ENCODE measurements at places on chromosomes 3 and 15.

DNA sequence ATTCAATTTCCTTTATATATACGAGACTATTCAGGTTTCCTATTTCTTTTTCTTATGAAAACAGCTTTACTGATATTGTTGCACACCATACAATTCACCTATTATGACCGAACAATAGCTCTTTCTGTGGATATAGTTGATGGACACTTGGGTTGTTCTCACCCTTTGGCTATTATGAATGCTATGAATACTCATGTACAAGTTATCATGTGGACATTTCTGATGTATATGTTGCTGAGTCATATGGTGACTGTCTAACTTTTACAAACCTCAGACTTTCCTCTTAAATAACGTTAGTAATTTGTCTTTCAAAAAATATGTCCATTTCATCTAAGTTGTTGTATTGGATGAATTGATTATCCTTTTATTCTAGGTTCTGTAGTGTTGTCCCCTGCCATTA lies 15.7 kb upstream of the USF3 start:
- DNase-seq, result no peak

GRCh38 chr3:58305882-58306711 lies at the start of the genes HTD2 and RPP14:
Gene HTD2 (plus strand): TSS chr3:58306520. CDS start chr3:58317614, 11,094 bp downstream.
Gene RPP14 (plus strand): TSS chr3:58306245. CDS start chr3:58310330, 4,085 bp downstream.
- peak; percentile 98 for DNase-seq

DNA sequence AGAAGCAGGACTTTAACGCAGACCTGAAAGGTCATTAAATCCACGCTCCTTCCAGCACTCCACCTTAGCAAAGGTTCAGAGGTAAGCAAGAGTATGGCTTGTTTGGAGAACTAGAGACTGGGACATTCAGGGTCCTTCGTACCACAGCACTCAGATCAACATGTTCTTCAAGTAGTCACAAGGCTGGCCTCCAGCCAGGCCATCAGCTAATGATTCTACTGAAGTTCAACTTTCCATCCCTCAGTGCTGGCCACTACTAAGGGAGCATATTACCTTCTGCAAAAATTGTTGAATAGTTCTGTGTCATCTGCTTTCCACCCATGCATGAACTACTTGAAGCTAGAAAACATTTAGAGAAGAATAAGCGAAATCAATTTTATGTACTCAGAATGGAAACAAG lies 17.6 kb downstream of the CD200R1L start:
- no peak for DNase-seq

DNA sequence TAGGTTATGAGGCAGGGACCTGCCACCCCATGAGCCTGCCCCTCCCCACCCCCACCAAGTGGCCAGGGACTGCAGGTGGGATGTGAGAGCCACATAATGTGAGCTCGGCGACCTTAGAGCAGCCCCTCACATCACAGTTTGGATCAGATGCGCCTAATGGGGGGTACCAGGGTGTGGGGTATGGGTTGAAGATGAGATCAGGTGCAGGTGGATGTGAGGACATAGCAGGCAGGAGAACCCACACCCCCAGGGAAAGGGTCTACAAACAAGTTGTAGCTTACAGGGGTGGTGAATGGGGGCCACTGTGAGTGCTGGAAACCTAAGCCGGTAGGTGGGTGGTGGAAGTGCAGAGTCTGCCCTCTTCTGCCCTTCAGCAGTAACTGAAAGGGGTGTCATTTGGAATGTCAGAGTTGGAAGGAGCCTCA lies 94.0 kb downstream of the CORO2B start:
- no peak for DNase-seq

DNA sequence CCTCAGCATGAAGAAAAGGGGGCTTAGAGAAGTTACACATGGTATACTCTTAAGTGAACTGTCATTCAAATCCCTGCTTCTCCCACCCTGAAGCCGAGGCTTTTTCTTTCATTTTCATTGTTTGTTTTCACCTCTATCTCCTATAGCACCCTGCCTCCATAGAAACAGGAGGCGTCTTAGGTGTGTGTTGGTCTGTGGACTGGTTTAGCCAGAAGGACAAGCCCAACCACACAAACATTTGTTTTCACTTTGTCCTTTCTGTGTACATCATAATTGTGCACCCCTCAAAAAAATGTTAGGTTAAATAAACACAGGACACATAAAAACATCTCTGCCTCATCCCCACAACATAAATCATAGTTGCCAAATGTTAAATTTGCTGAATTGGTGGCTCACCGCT lies 73.3 kb upstream of the UBE2E2 start:
- no peak for DNase-seq

GRCh38 chr3:8663177-8664061 lies 18.8 kb upstream of the SSUH2 start:
- no peak for DNase-seq

- no peak for DNase-seq
These were observed at the start of gene CAMKV for GRCh38 chr3:49869525-49870126. Gene CAMKV (minus strand): TSS chr3:49869906. CDS start chr3:49862388, 7,518 bp downstream.

GRCh38 chr15:52103217-52104207 lies 9.1 kb downstream of the BCL2L10 start:
- DNase-seq, result no peak

DNA sequence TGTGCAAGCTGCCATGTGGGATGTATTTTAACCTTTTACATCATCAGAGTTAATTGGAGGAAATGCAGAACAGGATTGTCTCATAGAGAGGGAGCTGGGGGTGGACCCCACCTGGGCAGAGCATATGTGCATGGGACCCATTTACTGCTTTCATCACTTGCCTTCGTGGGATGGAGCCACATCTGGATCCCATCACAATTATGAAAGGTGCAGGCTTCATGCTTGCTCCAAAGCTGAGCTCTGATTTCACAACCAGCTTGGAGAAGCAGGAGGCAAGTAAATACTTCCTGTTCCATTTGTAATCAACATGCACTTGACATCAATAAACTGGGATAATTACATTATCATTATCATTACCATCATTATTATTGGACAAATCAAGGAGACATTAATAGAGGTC lies 161.9 kb downstream of the ALDH1A2 start:
- DNase-seq, result no peak

GRCh38 chr3:141434255-141434654 lies 52.6 kb upstream of the RASA2 start:
- DNase-seq, result no peak

- no peak for DNase-seq
These were observed 117.4 kb upstream of the ADAMTS9 start for GRCh38 chr3:64805248-64805647.

- no peak for DNase-seq
These were observed 7.4 kb upstream of the SLC6A1 start for GRCh38 chr3:10985181-10985580.

GRCh38 chr3:185961675-185962232 lies 23.9 kb upstream of the TRA2B start:
- DNase-seq, result no peak

DNA sequence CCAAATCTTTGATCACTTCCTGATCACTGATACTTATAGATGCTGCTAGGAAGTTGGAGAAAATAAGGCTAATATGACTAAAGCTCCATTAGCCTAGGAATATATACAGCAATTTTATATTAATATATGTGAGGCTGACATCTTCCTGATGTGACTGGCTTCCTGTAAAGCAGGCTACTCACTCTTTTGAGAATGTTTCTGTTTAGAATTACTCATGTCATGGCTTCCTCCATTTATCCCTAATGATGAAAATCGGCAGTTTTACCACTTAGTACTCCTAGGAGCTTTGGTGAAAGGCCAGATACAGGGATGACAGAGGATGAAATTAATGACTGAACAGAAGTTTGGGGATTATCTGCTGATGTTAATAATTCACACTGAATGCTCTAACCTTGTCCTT lies 3.9 kb upstream of the MAP1A start:
- no peak for DNase-seq

- DNase-seq, result no peak
These were observed 185.3 kb downstream of the TJP1 start for GRCh38 chr15:29636921-29637320.

DNA sequence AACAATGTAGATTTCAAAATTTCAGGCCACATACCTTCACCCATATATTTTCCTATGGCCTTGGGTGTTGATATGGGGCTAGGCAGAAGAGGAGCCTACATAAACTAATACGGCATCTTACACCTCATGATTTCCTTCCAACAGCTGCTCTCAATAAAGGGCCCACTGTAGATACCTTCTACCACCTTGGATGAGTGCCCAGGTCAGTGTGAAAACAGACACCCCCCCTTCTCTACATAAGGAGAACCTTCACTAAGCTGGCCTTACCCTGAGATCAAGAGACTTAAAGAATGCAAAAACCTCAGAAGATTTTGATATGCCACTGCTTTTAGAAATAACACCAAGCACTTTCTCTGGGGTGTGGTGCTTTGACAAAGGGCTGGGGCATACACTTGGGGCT lies 42.7 kb downstream of the SH3BP5 start:
- DNase-seq, result no peak

- no peak for DNase-seq
These were observed 100.3 kb upstream of the TPRG1 start for GRCh38 chr3:189071446-189071845.

GRCh38 chr3:184630861-184631471 lies 69.4 kb downstream of the EPHB3 start:
- DNase-seq, result no peak

DNA sequence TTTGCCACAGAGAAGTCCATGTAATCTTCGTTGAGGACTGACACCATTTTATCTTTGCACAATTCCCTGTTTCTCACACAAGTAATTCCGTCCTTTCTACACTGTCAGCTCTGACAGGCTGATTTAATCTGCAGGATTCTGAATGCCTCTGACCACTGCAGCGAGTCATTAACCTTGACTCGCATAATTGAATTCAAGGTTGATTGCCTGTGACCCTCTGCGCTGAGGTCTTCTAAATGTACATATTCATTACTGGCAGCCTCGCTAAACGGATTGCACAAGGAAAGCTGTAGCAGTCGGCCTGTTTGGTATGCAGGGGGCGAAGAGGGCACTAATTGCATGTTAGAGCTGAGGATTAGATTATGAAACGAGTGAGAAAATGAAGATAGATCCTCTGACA lies 147.8 kb downstream of the SHOX2 start:
- DNase-seq, result no peak

DNA sequence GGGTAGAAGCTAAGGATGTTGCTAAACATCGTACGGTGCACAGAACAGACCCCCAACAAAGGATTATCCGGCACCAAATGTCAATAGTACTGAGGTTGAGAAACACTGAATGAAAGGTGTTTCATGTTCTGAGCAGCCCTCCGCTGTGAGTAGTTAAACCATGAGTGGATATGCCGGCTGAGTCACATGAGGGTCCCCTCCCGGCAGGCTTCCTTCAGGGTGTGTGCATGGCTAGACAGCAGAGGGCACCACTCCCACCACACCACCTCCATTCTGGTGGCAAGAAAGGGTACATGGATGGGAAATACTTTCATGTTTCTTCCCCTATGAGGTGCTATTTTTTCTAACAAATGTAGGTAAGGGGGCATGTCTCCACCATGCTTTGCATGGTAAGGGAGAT lies 128.3 kb upstream of the SEMA6D start:
- no peak for DNase-seq

- DNase-seq, result no peak
These were observed 300.6 kb downstream of the SATB1 start for GRCh38 chr3:18124501-18124900.

GRCh38 chr15:51424780-51425179 lies 83.3 kb downstream of the GLDN start:
- DNase-seq, result no peak

GRCh38 chr3:190155752-190156151 lies 35.1 kb upstream of the P3H2 start:
- DNase-seq, result no peak

GRCh38 chr3:71955240-71956068 lies 170.5 kb upstream of the PROK2 start:
- no peak for DNase-seq

- no peak for DNase-seq
These were observed 43.5 kb upstream of the NTRK3 start for GRCh38 chr15:88300089-88300488.

DNA sequence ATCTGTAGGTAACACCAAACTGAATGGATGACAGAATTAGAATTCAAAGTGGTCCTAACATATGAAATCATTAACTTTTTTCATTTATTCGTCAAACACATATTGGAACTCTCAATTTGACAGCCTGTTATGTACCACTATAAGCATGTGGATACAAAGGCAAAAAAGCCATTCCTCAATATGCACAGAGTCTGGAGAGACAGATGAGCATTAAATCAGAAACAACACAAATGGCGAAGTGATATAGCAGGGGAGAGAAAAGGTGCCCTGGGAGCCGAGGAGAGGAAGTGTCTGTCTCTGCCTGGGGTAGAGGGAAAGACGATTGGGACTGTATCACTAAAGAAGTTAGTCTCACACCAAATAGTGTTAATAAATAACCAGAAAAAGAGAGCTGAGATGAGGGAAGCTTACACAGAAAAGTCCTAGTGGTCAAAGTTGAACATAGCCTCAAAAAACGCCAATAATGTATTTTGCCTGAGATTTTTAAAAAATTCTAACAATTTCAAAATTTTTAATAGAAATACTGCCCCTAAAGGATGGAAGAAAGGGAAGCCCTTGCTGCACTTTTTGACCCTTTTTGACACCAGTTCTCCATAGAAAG lies 417.5 kb downstream of the TUSC7 start:
- DNase-seq, result no peak

- no peak for DNase-seq
These were observed 28.7 kb downstream of the TLE3 start for GRCh38 chr15:70068783-70069565.

GRCh38 chr3:105869531-105869833 lies 670 bp upstream of the CBLB start:
- DNase-seq, result no peak

GRCh38 chr15:75891895-75892294 lies 11.8 kb upstream of the FBXO22 start:
- no peak for DNase-seq

DNA sequence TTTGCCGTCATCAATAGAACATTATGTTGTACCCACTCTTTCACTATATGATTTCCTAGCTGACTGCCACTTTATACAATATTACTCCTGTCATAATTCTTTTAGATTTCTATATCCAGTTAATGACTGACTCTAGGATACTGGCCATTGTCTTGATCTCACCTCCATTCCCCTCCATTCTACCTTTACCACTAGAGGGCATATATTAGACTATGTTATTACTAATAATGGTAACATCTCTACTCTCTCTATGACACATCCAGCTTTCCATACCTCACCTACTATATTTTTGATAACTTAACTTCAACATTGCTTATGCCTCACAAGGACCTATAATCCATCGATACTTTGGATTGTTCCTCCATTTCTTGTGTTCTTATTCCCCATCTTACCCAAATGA lies 31.4 kb upstream of the POU1F1 start:
- DNase-seq, result no peak

DNA sequence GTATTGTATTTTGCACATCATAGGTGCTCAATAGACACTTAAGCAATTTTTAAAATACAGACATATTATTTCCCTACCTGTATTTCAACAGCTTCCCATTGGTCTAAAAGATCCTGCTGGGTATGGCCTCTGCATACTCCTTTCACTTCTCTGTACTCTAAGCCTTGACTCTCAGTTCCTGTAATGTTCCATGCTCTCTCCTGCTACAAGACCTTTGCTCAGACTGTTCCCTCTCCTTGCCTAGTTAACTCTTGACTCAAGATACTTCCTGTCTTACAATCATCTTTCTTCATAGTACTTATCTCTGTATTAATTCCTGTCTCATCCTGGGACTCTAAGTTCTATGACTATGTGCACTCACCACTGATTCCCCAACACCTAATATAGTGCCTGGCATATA lies 1.7 kb downstream of the SCN11A start:
- no peak for DNase-seq

- DNase-seq, result no peak
These were observed 14.5 kb downstream of the CDV3 start for GRCh38 chr3:133588035-133588434.
